ENCODE measurements at places on chromosomes 3 and 15.

- DNase-seq, result no peak
These were observed 3.8 kb downstream of the SKOR1 start for GRCh38 chr15:67828969-67829646.

GRCh38 chr3:131279577-131279976, 102.0 kb upstream of the NUDT16 start:
- DNase-seq, result no peak

DNA sequence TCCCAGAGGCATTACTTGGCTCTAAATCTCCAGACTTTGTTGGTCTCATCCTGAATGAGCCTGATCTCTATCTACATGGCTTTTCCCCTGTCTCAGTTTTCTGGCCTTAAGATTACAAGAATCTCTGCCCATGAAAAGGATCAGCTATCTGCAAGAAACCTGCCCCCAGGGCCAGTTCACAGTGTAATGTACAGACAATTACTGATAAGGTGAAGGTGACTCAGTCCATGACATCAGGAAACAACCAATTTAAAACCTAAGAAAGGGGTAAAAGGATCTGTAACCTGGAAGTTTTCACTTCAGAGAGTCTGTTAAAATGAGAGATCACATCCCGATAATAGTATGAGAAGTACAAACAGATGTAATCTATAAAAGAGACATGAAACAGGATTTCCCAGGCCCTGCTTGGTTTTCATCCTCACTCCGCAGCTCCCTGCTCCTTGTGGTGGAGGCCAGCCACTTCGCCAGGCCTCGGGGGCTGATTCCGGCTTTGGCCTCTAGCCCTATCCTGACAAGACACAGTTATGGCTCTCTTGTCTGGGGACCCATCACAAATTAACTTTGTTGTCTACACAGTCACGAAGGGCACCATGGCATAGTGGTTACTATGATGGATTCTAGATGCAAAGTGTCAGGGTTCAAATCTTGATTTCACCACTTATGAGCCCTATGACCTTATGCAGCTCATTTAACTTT, 136.9 kb downstream of the THSD4 start:
- no peak for DNase-seq

GRCh38 chr3:12522721-12523120, 22.6 kb downstream of the MKRN2OS start:
- no peak for DNase-seq

DNA sequence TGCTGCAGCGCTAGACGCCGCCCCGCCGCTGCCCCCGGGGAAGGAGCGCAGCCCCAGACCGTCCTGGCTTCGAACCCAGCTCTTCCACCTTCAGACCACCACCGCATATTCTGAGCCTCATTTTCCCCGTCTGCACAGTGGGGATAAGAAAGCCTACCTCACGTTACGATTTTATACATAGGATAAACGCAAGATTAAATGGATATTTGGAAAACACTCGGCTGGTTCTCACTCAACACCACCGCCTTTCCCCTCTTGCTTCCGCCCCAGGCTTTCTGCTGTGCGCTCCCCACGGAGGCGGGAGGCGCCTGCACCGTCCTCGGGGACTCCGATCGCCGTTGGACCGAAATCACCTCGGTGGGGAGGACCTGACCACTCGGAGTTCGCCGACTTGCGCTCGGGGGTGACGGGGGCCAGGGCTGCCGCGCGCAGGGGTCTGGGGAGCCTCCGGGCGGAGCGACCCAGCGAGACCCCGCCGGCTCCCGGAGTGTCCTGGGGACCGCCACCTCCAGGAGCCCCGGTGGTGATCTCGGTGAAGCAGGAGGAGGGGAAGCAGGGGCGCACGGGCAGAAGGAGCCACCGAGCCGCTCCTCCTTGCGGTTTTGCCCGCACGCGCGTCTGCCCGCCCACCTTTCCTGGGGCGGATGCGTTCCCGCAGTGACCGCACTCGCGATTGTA, 4.0 kb downstream of the FBXL22 start:
- peak; percentile 59 for DNase-seq

- DNase-seq, result no peak
These were observed 34.5 kb downstream of the SLC41A3 start for GRCh38 chr3:126049289-126050049.

GRCh38 chr3:195906865-195907683, 1.3 kb downstream of the TNK2 start:
- DNase-seq, result peak; percentile 60

GRCh38 chr15:56232058-56232457, 11.6 kb downstream of the RFX7 start:
- no peak for DNase-seq

- DNase-seq, result no peak
These were observed 209.6 kb upstream of the PFN2 start for GRCh38 chr3:150180334-150180733.

DNA sequence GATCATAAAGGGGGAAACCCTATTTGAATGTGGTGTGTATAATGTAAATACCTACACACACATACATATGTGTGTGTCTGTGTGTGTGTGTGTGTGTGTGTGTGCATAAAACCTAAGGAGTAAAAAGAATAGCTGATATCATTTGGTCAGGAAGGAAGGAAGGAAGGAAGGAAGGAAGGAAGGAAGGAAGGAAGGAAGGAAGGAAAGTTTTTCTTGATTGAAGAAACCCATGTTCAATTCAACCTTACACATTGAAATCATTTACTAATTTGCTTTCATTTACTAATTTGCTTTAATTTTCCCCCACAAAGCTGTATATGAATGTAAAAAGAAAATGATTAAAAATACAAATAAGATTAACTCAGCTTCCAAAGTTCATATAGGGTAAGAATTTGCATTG, 386.6 kb downstream of the ROBO2 start:
- no peak for DNase-seq

GRCh38 chr3:63450023-63450422, 171.9 kb downstream of the SYNPR start:
- no peak for DNase-seq

Measured in femur (tissue), 1 donor.